ENCODE measurements at places on chromosomes 4 and X.

DNA sequence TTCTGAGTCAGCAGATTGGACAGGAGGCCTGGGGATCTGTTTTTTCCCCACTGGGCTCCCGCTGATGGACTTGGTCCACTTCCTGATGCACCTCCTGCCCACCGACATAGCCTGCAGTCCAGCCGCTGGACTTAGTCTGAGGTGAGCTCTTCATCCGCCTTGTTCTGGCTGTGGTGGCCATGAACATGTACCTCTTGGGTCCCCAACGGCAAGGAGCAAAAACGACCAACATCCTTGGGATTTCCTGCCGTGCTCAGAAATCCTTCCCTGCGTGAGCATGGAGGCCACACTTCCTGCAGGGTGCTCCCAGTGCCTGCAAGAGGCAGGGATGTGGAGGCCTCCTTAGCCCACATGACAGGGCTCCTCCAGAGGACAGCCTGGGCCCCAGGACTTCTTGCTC is 76.8 kb downstream of the CRMP1 start:
- no peak for DNase-seq

GRCh38 chr4:8728536-8729407 is 136.2 kb downstream of the CPZ start:
- DNase-seq: no peak

GRCh38 chr4:138189206-138189605 is 52.9 kb downstream of the SLC7A11 start:
- no peak for DNase-seq

GRCh38 chr4:188266386-188266785 is 127.1 kb downstream of the TRIML1 start:
- DNase-seq: no peak

Measured in nucleus accumbens (tissue), 56 donors.